ENCODE measurements at places on chromosomes 1 and 21.

- DNase-seq: no peak
Observed at GRCh38 chr1:89757532-89757931, 63.3 kb upstream of the LRRC8D start.

DNA sequence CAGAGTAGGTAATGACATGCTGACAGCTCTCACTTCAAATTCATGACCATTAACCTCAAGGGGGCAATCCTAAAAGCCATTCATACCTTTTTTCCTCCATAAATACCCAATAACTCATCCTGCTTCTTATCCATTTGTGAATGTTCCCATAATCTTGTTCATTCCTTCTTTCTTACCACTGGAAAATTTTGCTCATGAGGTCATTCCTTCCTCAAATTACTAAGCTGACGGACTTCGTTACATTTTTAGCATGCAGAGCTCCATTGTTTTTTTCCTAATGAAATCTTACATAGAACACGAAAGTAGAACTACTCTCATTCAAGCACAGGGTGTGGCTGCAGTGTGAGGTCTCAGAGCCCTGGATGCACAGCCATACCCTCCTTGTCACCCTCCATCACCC, 276.5 kb upstream of the DPYD start:
- DNase-seq: no peak

DNA sequence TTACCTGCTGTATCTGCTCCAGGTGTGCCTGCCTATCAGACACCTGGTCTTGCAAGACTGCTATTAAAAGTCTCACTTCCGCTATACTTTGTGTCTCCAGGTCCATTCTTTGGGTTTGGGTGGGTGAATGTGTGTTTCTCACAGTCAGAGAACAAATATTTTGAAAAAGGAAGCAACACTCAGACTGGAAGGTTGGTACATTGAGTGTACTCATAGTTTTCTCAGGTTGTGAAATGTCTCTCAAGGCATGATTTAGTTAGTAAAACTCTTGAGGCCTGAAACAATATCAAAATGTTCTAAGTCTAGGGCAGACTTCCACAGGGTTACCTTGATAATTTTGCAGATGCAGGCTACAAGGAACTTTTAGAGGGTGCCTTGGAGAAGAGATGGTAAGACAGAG, 429.9 kb upstream of the ZRANB2 start:
- no peak for DNase-seq

DNA sequence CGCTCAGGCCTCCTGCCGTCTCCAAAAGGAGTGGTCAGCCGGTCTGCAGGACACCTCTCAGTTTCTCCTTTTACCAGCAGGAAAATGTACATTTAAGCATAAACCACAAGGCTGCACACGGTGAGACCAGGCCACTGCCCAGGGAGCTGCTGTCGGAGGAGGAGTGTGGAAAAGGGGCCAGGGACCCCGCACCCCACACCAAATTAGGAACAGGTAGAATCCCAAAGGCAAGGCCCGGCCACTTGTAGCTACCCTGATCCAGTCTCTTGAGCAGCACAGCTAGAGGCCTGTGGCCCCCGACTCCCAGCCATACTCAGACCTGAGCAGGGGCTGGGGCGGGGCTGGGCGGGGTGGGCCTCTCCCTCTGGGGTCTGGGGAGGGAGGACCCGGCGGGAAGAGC, 78.0 kb downstream of the PIK3CD start:
- DNase-seq: no peak

GRCh38 chr1:179322557-179322956, 29.0 kb downstream of the SOAT1 start:
- DNase-seq: no peak

DNA sequence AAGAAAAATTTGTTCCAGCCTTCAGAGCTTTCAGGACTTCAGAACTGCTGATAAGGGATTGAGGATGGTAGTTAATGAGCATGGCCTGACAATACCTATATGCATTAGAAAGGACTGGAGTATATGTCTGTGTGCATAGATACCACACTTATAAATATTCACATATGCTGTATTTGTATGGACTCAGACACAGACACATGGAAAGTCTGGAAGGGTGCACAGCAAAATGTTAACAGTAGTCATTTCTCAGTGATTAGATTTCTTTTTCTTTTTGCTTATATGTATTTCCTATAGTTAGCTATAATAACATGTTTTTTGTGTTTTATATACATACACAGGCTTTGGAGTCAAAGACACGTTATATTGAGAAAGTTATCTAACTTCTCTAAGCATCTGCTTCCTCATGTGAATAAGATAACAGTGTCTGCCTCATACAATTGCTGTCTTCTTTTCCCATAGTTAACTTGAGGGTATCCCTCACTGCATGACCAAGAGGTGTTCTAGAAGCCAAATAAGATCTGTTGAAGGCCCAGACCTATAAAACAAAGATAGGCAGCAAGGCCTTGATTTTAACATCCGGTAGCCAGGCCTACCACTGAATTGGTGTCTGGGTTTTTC, 31.3 kb downstream of the INPP5B start:
- no peak for DNase-seq

All from NCI-H2171 treated with DMSO at 0.1 percent for 48 hours (cell line).